GM19239 (cell line): ENCODE measurements at places on chromosomes 1 and 21.
A peak's percentile ranks its signal among the peaks of the same experiment; 100 is the strongest.

GRCh38 chr1:44810101-44810761, 1.9 kb downstream of the BTBD19 start:
- no peak for DNase-seq

DNA sequence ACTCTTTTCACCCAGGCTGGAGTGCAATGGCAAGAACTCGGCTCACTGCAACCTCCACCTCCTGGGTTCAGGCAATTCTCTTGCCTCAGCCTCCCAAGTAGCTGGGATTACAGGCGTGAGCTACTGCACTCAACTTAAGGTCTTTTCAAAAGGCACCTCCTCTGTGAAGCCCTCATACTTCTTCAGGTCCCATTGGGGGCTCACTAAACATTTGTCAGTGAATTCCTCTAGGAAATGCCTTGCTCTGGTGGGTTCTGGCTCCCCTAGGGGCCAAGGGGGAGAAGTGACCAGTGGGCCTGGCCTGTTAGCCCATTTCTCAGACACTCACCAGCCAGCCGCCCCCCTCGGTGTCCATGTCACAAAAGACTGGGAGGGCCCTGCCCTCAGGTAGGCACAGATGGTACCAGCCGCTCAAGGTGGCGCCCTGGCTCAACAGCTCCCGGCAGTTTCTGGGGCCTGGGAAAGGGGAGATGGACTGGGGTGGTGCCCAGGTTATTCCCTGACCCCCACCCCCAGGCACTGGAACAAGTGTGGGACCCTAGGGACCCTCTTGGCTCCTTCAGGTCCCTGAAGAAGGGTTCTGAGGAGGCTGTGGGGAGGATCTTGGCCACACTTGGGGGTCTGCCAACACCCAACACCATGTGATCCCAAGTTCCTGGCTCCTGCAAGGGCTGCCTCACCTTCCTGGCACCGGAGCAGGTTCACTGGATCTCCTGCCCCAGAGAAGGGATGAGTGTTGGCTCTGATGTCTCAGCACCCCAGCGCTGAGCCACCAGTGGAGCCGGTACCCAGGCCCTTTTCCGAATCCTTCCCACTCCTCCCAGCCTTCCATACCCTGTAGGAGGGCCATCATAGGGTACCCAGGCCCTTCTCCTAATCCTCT, 1.6 kb downstream of the FCN3 start:
- DNase-seq, result no peak

- DNase-seq, result no peak
Observed at GRCh38 chr1:201468501-201468843, 516 bp downstream of the PHLDA3 start.

DNA sequence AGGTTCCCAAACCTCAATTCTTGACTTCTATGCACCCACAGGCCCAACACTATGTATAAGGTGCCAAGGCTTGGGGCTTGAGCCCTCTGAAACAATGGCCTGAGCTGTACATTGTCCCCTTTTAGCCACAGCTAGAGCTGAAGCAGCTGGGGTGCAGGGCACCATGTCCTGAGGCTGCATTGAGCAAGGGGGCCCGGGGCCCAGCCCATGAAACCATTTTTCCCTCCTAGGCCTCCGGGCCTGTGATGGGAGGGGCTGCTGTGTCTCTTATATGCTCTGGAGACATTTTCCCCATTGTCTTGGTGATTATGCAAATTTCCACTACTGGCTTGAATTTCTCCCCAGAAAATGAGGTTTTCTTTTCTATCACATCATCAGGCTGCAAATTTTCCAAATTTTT, 155.5 kb downstream of the FASLG start:
- DNase-seq, result no peak

- peak; percentile 2 for DNase-seq
Observed at GRCh38 chr1:194225821-194226220, 1039.4 kb upstream of the B3GALT2 start.

DNA sequence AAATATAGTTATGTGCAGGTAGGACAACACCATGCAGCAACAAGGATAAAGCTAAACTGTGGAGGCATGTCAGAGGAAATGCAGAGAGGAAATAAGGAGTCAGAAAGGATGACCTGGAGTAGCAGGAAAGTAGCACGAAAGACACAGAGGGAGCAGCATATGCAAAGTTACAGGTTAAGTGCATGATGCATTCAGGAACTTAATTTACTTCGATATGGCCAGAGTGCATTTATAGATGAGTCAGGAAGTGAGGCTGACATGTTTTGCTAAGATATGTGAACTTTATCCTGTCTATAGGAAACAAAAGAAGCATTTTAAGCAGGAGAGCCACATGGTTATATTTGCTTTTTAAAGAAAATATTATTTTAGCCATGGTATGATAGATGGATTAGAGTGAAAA, 15.4 kb upstream of the MUTYH start:
- DNase-seq, result no peak

DNA sequence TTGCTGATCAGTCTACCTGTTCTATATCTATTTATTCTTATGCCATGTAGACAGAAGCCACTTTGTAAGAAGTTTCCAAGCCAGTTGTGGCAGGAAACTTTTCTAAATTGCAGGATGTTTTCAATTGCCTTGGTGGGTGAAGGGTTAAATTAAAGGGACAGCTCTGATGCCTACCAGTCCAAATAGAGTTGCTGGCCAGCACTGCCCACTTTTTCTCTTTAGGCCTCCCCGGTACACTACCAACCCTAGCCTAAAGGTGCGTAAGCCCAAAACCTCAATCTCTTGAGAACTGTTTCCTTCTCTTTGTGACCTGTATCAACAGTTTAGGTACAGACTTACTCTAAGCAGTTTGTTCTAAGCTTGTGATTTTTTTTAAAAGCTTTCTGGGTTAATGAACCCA, 15.5 kb downstream of the SUSD4 start:
- no peak for DNase-seq

GRCh38 chr1:60876952-60877351, 205.4 kb upstream of the NFIA start:
- no peak for DNase-seq

DNA sequence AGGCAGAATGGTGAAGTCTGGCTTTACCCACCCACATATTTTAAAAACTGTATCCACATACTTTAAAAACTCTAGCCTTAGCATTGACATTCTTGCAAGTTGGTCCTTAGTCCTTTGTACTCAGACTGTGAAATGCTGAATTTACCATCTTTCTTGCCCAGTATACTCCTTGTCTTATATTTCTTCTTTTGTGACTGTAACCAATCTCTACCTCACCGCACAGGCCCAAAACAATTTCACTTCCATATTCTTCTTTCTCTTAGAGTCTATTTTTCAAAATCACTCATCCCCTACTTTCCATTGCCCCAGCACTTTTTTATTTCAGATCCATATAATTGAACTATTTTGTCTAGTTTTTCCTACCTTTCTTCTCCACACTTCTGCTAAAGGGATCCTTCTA, 892.4 kb upstream of the B3GALT2 start:
- DNase-seq, result no peak

DNA sequence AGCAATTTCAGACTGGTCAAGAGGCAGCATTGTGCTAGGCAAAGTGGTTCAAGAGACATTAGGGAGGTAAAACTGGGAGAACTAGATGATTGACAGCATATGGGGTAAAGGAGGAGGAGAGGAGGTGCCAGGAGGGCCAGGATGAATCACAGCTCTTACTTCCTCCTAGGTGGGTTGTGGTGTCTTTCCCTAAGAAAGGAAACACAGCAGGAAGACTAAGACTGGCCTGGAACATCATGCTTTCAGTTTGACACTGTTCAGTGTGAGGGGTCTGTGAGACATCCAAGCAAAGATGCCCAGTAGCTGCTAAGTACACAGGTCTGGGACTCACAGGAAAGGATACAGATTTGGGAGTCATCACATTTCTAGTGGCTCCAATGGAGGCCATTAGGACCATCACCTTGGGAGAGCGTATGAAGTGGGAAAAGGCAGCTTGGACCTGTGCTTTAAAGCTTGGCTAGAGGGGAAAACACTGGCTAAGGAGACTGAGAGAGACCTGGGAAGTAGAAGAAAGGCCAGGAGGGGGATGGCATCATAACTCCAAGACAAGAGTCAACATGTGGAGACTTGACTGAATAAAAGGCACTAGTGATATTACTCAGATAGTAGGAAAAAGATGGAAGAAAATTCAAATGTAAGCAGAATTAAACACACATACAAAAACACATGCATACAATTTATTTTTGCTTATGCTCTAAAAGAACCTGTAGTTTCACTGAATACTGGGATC, 17.3 kb downstream of the CD58 start:
- no peak for DNase-seq

- no peak for DNase-seq
Observed at GRCh38 chr1:160548960-160549664, 26.1 kb upstream of the SLAMF6 start.

DNA sequence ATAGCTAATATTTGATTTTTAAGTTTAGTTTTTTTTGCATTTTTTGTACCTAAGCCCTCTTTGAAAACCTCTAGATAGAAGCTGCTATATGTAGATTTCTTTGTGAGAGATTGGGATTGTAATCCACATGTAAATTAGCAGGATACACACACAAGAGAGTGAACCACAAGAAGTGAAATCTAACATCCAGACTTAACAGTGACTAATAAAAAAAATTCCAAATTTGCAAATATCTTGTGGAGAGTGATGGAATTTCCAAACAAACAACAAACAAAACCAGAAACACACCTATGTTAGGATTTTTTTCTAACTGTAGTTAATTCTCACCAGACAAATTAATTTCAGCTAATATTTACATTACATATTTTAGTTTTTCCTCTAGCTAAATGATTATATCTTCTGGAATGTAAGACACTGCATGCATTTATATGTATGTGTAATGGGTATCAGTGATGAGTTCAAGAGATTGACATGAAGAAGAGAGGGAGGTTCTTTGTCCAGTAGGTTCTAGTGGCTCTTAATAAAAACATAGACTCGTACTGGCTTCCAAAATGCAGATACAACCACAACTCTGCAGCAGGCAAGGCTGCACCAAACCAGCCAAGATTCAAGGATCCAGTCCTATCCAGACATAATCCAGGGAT, 12.8 kb downstream of the CLDN17 start:
- no peak for DNase-seq

DNA sequence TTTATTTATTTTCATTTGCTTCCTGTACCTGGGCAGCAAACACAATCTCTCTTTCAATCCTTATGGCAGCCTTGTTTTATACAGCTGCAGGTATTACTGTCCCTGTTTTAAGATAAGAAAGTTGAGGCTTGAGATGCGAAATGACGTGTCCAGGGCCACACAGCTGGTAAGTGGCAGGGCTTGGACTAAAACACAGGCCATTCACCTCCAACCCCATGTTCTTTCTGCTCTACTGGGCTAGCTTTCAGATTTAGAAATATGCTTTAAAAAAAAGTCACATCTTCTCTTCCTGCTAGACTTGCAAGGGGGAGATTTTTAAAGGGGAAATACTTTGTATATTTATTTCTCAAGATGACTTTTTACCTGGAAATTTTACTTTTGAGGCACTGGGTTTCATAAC, 62.8 kb downstream of the CNST start:
- DNase-seq, result peak; percentile 41

- no peak for DNase-seq
Observed at GRCh38 chr1:214808845-214809460, 206.0 kb downstream of the CENPF start.

DNA sequence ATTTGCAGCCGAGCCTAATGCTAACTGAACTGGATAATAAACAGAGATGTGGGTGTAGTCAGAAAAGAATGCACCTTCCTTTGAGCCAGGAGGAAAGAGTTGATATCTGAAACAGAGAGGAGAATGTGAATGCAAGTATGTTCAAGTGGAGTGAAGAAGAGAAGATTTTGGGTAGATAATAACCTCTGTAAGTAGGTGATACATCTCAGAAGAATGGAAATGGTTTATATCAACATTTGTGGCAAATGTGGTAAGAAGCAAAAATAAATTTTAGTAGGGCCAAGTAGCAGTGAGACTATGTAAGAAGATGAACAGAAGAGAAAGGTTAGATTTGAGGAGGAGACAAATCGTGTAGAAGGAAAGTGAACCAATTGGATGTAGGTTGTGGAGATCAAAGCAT, 1.7 kb upstream of the DNTTIP2 start:
- DNase-seq, result no peak

- peak; percentile 48 for DNase-seq
Observed at GRCh38 chr21:25608044-25608737, 910 bp upstream of the MRPL39 start.
